ENCODE measurements at places on chromosomes 12 and 14.

- DNase-seq = no peak
Measured at GRCh38 chr12:109377139-109377685, 29.5 kb downstream of the MYO1H start.

DNA sequence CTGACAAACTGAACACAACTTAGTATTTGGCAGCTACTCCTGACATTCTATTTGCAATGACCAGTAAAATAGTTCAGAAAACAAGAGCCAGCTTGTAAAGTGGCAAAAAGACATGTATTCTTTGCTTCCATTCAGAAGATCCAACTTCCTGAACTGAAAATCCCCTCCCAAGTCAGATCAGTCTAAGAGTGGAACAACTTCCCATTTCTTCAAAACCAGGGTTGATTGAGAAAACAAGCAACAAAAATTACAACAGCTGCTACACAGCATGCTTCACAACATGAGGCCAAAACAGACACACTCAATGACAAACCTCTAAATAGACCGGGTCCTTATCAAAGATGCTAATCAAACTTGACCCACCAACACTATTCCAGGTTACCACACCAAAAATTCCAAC, 40.3 kb downstream of the CIT start:
- no peak for DNase-seq

DNA sequence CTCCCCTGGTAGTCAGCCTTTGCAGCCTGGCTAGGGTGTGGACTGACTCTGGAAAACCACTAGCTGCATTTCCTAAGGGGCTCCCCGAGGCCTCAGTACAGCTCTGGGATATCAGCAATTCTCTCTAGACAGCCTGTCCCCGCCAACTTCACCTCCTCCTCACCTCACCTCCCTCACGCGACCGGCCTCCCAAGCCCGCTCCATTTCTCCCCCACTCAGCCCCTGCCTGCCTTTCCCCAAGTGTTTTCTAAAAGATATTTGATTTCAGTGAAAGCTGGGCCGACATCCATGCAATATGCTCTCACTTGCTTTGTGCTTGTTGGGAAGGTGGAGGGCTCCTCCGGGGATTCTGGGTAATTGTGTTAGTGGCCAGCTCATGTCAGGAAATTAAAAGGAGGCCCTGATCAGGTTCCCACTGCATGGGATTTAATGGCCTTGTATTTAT, 91.8 kb downstream of the ESRRB start:
- DNase-seq = no peak

GRCh38 chr12:51473947-51474346, 49.3 kb downstream of the SLC4A8 start:
- no peak for DNase-seq

DNA sequence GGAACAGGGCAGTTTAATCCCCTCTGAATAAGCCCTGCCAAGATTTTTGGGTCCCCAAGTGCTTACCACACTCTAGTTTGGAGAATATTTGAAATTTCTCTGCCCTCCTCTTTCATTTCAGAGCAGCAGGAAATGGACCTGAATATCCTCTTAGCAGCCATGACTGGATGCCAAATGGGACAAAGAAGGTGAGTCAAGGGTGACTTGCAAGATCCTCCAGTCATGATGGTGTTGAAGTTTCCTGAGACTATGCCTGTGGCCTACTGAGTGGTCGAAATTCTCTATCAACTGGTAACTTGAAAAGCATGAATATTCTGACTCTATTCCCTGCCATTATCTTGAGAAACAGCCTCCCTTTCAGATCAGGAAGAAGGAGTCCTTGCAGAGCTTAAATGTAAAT, 1674.7 kb upstream of the SEL1L start:
- no peak for DNase-seq

GRCh38 chr14:104372390-104373054, 207.0 kb upstream of the C14orf180 start:
- no peak for DNase-seq

DNA sequence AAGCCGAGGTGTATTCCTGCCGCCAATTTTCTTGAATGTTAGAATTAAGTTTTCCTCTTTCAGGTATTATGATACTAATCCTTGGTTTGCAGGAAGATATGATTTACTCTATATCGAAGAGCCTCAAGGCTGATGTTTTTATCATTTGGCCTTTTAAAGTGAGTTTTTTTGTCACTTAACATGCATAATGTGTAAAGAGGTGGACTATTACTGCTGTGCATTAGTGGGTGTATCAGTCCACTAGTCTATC, 11.1 kb upstream of the TMPO start:
- no peak for DNase-seq

DNA sequence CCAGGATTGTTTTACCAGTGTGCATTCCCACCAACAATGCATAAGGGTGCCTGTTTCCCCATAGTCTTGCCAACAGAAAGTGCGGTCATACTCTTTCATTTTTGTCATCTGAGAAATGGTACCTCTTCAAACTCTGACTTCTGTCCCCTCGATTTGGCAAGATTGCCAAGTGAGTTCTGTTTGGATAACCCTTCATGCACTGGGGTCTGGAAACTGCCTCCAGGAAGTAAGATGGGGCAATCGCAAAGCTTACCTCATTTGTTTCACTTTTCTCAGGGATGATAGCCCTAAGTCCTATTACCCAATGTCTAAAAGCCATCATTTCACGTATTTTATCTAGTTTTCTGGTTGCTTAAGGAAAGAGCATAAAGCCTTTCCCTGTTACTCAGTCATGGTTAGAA, 28.6 kb upstream of the NR1H4 start:
- DNase-seq = no peak
